ENCODE measurements at places on chromosomes 6 and 20. TPM values are rescaled to one million over a fixed set of nuclear protein-coding genes. Genes with fewer than 3 reads are reported as not detected.

The METTL24 gene
- 2.8 TPM for total RNA-seq

The BNIP5 gene
- not detected for total RNA-seq

- H3K36me3 ChIP-seq: no peaks in the 10 kb centered on the region
- H3K4me1 ChIP-seq: peaks cover 49% of the 10 kb centered on the region
- H3K27me3 ChIP-seq: peaks cover under 1% of the 10 kb centered on the region
- DNase-seq: no peak
- peak overlapping the region; percentile 96 for H3K27ac ChIP-seq
- peak overlapping the region; percentile 96 for H3K4me3 ChIP-seq
Observed at GRCh38 chr6:36029464-36029863, 1.9 kb downstream of the MAPK14 start.

GRCh38 chr6:30824698-30825097 lies 59.6 kb upstream of the DDR1 start:
- no peak overlapping the region for H3K4me3 ChIP-seq
- peaks cover 55% of the 10 kb centered on the region for H3K4me1 ChIP-seq
- no peak overlapping the region for H3K27ac ChIP-seq
- H3K36me3 ChIP-seq: no peaks in the 10 kb centered on the region
- H3K27me3 ChIP-seq: no peaks in the 10 kb centered on the region

- peaks cover 29% of the 10 kb centered on the region for H3K36me3 ChIP-seq
- no peak overlapping the region for H3K27ac ChIP-seq
- no peak overlapping the region for H3K4me3 ChIP-seq
- H3K4me1 ChIP-seq: peaks cover 58% of the 10 kb centered on the region
- no peaks in the 10 kb centered on the region for H3K27me3 ChIP-seq
Observed at GRCh38 chr6:3740551-3741476, 10.7 kb downstream of the PXDC1 start.

DNA sequence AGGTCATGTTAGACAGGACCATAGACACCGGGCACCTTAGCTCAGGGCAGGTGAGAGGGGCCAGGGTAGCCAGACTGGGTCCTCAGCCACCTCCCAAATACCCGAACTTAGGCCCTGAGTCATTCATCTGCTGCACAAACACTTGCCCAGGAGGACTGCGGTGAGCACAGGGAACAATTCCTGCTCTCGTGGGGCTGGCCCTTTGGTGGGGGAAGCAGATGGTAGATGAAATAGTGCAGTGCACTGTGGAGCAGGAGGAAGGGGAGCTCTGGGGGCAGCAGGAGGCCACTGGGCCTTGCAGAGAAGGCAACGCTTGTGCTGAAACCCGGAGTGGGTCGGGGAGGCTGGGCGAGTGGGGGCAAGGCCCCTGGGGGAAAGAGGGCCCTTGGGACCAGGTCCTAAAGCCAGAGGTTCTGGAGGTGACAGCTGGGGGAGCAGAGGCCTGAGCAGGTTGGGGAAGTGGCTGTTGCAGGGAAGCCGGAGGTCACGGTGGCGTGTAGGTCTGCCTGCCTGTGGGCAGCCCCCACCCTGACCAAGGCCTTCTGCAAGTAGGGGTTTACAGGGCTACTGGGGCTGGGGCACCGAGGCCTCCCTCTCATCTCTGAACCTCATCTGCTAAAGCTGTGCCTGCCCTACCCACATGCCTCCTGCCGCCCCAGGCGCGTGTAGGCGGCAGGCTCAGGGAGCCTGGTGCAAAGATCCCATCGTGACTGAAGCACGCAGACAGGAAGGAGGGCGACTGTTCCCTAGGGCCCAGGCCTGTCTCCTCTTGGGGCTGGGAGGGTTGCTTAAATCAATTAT lies 4.7 kb upstream of the NPBWR2 start:
- H3K4me1 ChIP-seq: no peaks in the 10 kb centered on the region
- H3K4me3 ChIP-seq: no peak overlapping the region
- no peaks in the 10 kb centered on the region for H3K27me3 ChIP-seq
- no peaks in the 10 kb centered on the region for H3K36me3 ChIP-seq
- no peak overlapping the region for H3K27ac ChIP-seq
- DNase-seq: peak; percentile 37

DNA sequence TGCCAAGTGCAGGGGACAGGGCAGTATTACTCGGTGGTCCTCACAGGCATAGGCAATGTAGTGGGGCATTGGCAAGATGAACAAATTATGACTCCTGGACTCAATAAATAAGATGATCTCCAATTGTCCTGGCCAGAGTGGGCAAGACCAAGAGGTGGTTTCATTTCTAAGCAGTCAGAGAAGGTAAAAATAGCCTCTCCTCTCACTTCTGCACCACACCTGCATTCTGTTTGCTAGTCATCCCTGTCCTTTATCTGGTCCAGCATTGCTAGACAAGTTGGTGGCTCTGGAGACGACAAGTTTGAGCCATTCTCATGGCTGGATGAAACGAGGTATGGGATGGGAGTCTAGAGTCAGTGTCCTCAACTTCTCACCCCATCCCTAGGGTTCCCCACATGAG lies 83.0 kb downstream of the BANF2 start:
- no peak for DNase-seq
- H3K4me3 ChIP-seq: no peak overlapping the region
- peaks cover 9% of the 10 kb centered on the region for H3K4me1 ChIP-seq
- no peak overlapping the region for H3K27ac ChIP-seq
- H3K27me3 ChIP-seq: no peaks in the 10 kb centered on the region

GRCh38 chr20:19554666-19555065 lies 203.4 kb upstream of the RIN2 start:
- no peaks in the 10 kb centered on the region for H3K27me3 ChIP-seq
- H3K4me3 ChIP-seq: no peak overlapping the region
- H3K36me3 ChIP-seq: no peaks in the 10 kb centered on the region

DNA sequence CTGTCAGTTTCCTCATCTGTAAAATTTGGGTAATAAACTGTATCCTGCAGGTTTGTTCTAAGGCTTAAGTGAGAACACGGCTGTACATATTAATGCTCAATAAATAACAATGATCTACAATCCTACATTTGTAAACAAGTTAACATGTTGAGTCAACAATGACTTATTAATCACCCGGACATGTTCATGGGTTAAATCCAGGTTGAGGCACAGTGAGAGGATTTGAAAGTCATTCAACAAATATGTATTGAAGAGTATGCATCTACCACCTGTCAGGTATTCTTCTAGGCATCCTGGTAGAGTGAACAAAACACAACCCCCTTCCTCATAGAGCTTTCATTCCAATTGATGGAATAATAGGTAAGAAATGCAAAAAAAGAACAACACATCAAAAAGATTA lies 554.7 kb upstream of the SLC35B3 start:
- no peak overlapping the region for H3K4me3 ChIP-seq
- H3K27me3 ChIP-seq: no peaks in the 10 kb centered on the region
- H3K36me3 ChIP-seq: no peaks in the 10 kb centered on the region
- no peak for DNase-seq
- H3K27ac ChIP-seq: no peak overlapping the region
- H3K4me1 ChIP-seq: no peaks in the 10 kb centered on the region
